ENCODE measurements at places on chromosomes 7 and 10. TPM values are rescaled to one million over a fixed set of nuclear protein-coding genes. Genes with fewer than 3 reads are reported as not detected.
A peak's percentile ranks its signal among the peaks of the same experiment; 100 is the strongest.

DNA sequence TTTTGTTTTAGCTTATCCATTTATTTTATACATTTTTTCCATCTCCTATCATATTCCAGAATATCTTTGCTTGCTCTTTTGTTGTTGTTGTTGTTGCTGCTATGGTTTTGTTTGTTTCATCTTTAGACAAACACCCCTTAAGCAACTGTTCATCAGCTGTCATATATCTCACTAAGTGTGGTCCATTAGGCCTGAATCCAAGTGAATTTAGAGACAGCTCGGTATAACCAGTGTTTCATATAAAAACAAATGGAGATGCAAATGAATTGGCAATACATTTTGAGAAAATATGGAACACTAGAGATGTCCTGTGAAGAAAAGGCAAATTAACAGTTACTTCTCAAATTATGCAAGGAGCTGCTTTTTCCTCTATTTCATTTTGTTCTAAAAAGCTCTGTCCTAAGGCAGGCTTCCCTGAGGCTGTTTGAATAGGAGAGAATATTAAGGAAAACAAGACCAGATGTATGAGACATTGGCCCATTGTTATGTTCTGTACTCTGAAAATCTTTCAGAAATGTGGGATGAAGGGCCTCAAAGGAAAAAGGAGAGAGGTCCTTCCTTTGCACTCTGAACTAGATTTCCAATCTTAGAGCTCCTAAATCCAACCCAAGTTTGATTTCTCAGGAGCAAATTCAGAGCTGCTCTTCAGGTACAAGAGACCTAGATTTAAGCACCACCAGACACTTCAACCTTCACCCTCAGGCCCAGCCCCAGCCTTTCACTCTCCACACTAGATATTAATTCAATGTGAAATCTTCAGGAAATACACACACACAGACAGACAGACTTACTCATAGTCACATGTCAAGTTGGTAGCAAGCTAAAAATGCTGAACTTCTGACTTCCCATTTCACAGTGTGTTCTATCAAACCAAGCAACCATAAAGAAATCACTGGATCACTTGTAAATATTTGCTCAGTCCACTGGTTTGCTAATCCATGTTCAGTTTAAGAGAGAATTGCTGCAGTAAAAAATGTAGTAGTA is 5.4 kb downstream of the TFEC start:
- DNase-seq, result no peak

DNA sequence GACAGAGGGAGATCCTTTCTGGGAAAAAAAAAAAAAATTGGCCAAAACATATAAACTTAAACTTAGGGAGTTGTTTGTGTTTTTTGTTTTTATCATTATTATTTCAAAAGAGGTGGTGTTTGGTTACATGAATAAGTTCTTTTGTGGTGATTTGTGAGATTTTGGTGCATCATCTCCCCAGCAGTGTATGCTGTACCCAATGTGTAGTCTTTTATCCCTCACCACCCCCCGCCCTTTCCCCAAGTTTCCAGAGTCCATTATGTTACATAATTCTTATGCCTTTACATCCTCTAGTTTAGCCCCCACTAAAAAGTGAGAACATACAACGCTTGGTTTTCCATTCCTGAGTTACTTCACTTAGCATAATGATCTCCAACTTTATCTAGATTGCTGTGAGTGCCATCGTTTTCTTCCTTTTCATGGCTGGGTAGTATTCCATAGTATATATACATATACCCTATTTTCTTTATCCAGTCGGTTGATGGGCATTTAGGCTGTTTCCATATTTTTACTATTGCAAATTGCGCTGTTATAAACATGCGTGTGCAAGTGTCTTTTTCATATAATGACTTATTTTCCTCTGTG is 148.1 kb upstream of the ZNF92 start:
- no peak for DNase-seq

DNA sequence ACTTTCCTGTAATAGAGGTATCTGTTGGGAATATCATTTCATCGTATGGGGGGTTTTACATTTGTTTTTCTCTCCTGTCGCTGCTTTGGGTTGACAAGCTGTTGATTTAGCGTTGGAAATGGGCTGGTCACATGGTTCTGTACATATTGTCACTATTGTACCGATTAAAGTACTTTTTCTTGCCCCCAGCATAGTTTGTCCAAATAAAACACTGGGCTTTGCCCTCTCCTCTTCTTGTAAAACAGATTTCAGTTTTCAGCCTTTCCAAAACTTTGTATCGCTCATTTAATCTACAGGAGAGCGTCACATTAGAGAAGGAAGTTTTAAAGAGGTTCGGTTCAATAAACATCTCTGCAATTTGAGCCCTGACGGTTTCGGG is 4.0 kb downstream of the BMI1 start:
- DNase-seq, result no peak

DNA sequence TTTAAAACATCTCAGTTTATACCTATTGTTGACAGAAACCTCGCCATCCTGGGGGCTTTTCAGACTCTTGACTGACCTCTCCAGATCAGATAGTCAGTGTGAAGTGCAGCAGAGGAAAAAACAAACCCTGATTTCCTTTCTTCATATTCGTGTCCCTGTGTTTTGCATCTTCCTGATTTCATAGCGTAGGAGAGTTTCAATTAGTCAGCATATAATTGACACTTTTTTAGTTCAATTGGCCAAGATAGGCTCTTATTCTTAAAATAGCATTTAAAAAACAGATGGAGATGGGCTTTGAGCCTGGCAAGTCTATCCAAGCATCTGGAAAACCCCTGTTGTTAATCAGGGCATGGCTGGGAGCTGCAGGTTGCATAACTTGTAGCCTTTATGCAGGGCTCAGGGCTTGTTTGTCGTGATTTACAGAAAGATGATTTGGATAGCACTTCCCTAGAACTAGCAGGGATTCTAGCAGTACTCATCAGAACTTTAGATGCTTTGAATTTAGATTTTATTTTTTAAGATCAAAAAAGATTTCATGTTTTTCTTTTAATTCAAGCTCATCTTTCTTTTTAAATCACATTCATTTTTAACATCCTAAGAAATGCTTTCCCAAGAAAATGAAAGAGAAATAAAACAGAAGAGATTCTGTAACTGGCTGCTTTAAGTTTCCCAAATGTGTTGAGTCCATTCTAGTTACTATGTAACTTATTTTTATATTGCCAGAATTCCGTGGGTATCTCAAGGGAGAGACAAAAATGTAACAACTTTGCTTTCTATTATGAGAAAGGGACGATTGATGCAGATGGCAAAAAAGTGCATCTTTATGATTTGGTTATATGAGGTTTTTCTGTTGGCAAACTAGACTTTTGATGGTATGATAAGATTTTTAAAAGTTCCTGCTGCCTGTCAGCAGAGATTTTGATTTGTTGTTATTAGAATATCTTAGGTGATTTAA is 270.8 kb upstream of the FZD8 start:
- no peak for DNase-seq

DNA sequence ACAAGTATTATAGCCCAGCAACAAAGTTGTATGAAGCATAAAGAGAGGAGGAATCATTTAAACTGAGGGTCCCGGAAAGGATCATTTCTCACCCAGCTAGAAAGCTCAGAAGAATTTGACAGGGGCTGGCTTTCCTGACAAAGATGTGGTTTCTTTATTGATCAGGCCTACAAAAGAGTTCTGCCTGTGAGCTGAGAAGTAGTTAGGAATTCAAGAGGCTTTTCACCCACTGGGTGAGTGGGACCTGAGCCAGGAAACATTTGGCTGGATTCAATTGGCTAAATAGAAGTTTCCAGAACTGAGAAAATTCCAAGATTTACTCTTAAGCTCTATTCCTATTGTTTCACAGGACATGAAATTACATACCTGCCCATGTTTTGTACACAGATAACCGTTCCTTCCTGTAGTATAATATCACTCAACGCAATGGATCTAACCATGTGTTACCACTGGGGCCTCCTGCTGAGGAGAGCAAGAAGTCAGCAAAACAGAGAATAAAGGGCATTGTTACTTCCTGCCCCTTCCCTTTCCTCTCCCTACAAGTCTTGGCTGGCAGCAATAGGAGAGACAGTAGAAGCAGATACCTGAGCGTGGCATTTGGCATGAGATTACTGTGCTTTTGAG is 53.9 kb upstream of the PAPSS2 start:
- DNase-seq, result no peak

- no peak for DNase-seq
Observed at GRCh38 chr10:9834434-9834833, 1183.2 kb upstream of the CELF2 start.

DNA sequence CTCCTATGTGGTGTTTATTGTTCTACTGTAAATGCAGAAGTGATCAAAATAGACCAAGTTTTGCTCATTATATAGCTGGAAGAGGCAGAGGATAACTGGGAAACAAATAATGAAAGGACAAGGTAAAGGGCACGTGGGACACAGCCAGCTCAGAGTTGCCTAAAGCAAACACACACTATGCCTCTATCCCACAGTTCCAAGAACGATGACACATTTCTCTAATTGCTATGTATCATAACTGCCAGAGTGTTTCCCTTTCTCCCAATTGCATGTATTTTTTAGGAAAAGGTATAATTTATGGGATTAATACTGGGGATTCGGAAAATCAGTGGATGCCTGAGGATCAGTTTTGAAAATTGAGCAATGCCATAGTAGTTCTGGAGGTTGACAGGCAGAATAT is 49.0 kb downstream of the CCDC71L start:
- DNase-seq, result no peak

- peak; percentile 71 for DNase-seq
Observed at GRCh38 chr7:7099584-7100014, 82.7 kb upstream of the C1GALT1 start.

DNA sequence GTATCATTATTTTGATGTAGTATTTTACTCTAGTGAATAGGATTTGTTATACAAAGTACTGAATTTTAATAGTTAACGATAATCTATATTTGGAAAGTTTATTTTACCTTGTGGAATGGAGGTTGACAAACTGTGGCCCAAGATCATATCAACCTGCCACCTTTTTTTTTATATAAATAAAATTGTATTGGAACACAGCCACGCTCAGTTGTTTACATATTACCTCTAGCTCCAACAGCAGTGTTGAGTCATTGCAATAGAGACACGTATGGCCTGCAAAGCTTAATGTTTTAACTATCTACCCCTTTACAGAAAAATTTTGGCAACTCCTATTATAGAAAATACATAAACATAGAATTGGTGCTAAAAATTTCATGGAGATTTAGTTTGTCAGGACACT is 239.3 kb downstream of the THSD7A start:
- no peak for DNase-seq

GRCh38 chr7:73716318-73716890 is 3.1 kb downstream of the STX1A start:
- no peak for DNase-seq

DNA sequence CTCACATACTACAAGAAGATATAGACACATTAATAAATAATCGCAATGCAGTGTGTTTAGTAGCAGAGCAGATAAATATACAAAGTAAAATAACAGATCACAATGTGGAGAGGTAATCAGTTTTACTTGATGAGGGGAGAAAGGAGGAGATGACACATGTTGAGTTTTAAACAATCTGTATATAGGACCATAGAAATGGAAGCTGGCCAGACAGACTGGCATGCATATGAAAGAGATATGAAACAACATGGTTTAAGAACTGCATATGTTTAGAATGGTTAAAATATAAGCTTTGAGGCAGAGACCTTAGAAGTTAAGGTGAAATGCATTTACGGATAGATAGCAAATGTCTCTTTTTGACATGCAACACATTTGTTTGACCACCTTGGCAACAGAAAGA is 19.8 kb upstream of the CCDC7 start:
- no peak for DNase-seq

DNA sequence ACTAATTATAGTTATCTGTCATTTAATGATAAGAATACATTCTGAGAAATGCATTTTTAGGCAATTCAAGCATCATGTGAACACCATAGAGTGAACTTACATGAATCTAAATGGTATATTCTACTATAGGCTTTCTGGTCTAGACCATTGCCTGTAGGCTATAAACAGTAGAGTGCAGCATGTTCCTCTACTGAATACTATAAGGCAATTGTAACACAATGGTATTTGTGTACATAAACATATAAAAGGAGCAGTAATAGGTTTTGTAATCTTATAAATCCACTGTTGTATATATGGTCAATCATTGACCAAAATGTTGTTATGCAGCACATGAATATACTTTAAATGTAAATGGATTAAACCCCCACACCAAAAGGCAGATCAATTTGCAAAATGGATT is 71.6 kb downstream of the AKR1C4 start:
- DNase-seq, result no peak

- DNase-seq, result no peak
Observed at GRCh38 chr10:85635650-85636049, 730.9 kb downstream of the GRID1 start.

DNA sequence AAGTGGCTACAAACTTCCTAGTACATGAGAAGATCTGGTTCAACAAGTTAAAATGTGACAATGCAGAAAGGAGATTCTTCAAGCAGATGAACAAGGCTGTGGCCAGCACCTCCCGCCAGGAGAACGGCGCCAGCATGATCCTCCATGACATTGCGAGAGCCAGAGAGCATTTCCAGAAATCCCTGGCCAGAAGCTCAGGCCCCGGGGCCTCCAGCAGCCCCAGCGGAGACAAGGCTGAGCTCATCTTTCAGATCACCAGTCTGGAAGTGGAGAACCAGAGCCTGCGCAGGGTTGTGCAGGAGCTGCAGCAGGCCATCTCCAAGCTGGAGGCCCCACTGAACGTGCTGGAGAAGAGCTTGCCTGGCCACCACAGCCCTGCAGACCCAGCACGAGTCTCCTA is 40.1 kb upstream of the ZNF273 start:
- no peak for DNase-seq

DNA sequence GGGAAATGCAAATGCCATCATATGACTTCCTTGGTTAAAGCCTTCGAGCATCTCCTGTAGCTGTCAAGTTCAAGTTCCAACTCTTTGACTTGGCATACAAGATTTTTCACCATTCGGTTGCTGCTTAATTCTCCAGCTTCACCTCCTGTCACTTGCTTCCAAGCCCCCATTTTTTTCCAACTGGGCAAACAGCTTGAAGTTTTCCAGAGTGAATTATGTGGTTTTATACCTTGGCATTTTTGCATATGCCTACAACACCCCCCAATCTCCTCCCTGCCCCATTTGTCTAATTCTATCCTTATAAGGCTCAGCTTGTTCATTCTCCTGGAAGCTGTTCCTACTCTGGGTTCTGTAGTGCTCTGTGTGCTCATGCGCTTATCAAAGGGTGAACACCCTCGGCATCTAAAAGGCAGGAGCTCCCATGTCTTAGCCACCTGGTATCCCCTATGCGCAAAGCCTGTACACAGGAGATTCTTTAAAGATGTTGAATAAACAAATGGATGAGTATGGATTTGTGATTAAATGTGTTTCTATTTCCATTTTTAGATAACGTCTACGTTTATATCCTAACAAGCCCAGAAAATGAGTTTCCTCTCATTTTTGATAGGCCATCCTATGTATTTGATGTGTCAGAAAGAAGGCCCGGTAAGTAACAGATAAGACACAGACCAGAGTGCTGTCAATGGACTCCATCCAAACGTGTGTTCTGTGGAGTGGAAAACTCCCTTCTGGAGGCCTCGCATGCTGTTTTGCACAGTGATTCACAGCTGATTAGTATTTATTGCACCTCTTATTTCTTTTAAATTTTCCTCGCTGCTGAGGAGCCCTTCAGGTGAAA is 52.5 kb downstream of the CDHR3 start:
- no peak for DNase-seq

The NIPSNAP2 gene
- total RNA-seq, result 196 TPM

The KAZALD1 gene
- total RNA-seq, result 7.2 TPM

The ACTL6B gene
- not detected for total RNA-seq

The SSBP1 gene
- 80.6 TPM for total RNA-seq

The ADRB1 gene
- total RNA-seq, result 60.9 TPM

The CALHM1 gene
- not detected for total RNA-seq

Data from left cardiac atrium (tissue), 4 donors.